ENCODE measurements at places on chromosomes 13 and 19.

DNA sequence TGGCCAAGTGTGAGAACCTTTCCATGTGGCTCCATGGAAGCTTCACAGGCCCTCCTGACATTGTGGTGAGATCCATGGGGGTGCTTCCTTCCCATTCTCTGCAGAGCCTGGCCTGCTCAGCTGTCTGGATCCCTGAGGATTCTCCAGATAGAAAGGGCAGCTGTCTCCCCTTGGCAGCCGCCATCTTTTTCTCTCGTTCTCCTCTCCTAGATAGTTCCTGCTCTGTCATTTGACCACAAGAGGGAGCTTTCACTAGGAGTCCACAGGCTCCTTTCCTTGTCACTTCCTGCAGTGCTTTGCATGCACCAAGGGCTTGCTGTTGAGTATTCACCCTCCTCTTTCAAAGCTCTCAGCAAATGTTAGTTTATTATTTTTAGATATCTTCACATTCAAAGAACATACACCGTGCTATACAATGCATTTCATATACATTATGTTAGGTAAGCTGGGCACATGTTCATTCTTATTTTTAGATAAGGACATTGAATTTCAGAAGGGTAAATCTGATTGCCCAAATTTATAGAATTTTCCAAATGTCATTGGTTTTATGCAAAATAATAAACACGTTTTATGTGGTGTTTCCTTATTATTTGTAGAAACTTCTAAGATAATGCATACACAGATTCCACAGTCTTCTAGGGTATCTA is 133.2 kb downstream of the FRY start:
- no peak for DNase-seq

GRCh38 chr19:2969104-2969504 is 8.3 kb upstream of the TLE6 start:
- DNase-seq = no peak

- no peak for DNase-seq
Measured at GRCh38 chr13:59755632-59756290, 408.0 kb downstream of the DIAPH3 start.

DNA sequence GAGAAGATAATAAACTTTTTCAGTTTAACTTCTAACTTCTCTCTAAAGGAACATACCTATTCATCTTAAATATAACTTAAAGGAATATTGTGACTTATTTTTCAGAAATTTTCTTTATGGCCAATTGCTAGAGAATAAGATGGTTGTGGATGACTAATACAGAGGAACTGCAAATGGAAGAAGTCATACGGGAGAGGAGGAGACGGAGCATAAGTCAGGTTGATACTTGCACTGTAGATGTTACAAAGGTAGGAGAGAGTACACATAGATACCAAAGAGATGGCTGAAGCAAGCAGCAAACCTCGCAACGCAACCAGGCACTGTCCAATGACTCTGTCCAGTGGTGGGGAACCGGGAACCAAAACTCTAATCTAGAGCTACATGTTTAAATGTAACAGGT is 963.4 kb downstream of the PCDH9 start:
- DNase-seq = no peak

- no peak for DNase-seq
Measured at GRCh38 chr19:13633109-13633508, 126.8 kb upstream of the CACNA1A start.
